ENCODE measurements at places on chromosomes 6 and 20.

GRCh38 chr6:148525453-148525852, 182.8 kb downstream of the SASH1 start:
- no peak for DNase-seq

GRCh38 chr6:129882510-129883023, 21.5 kb upstream of the TMEM244 start:
- no peak for DNase-seq

DNA sequence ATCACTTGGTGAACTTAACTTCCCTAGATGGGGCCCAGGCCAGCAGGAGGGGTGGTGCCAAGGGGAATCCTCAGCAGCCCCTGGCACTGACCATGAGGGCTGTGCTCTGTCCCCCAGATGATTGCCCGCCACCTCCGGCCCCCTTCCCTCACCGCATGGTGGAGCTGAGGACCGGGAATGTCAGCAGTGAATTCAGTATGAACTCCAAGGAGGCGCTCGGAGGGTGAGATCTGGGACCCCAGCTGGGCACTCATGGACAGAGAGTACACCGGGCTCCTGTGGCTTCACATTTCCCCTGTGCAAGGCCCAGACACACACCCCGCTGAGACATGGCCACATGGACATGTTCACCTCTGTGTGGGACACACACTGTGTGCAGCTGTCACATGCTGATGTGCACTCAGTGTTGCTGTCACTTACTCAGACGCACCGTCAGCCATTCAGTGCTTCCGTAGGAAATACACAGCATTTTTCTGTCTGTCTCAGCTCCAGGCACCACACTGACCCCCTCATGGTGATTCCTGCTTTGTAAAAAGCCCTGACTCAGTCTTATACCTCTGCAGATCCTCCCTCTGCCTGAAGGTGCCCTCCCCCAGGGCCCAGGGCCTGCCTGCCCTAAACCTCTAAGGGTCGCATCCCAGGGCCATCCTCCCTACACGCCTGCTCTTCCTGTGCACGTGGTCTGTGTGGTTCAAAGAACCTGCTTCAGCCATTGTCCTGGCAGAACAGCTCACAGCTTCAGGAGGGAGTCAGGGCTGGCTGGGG, 4.4 kb downstream of the MYLK2 start:
- DNase-seq, result no peak

DNA sequence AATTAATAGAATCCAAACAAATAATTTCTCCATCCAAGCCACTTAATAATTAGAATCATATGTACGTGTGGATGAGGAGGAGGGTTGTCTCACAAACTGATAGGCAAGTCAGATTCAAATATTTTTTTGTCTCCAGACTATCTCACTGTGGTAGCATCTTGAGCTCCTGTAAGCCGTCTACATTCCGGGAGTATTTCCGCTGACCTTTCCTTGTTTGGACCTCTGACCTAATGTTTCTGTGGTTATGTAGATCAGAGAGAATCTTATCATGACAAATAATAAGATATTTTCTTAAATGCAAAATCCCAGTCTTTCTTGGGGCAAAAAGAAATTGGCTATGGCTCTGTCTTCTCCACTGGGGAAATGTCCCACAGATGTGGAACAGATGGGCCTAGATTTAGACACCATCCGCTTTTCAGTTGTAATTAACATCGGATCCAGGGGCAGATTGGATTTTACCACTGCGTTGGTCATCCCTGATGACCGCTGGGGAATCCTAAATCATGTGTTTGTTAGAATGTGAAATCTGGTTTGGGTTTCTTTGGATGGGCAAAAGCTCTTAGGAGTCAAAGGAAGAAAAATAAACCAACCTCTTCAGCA, 197.1 kb upstream of the RIN2 start:
- no peak for DNase-seq

GRCh38 chr6:81842254-81842653, 89.8 kb upstream of the TENT5A start:
- DNase-seq, result no peak

DNA sequence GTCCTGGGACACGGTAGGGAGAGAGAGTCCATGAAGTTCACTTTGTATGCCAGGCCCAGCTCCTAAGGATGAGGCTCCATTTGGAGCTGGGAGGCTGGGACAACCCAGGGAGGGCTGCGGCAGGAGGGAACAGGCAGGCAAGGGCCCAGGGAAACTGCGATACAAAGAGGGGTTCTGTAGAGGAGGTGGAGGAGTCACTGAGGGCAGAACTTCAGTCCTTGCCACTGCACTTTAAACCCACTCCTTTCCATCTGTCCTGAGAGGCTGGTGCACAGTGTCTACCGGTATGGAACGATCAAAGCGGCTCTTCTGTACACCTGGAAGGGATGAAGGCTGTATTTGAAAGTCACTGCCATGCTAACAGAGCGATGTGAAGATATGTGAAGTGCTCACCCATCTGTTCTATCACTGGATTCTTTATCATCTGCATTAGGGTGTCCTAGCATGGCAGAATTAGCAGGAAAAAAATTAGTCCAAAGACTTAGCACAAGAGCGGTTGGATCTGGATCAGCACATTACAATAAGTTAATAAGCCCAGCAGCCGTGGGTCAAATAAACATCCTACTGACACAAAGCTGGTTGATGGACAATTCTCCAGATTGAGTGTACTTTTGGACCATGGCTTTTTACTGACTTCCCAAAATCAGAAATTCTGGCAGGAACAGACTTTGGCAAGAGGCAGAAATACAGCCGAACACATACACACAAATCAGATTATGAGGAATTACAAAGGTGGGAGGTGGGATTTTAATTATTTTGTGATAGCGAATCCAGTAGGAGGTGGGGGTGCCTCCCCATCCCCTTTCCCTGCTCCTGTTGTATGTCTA, 20.9 kb upstream of the ZFAND3 start:
- DNase-seq, result no peak

DNA sequence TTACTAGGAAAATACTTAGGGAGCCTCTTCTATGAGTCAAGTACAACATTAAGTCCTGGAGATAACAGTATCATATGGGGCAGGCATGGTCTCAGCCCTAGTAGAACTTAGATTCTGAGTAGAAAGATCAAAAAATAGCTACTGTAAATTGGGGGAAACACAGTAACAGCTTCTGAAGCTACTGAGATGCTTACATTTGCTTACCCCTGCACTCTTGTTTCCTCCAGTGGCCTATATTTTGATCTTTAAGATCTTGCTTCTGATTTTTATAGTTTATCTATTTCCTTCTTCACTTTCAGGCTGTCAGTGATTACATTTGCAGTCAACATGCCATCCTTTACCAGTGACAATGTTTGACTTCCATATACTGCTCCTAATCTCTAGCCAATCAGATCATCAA, 35.3 kb downstream of the HIVEP2 start:
- DNase-seq, result peak; percentile 45

DNA sequence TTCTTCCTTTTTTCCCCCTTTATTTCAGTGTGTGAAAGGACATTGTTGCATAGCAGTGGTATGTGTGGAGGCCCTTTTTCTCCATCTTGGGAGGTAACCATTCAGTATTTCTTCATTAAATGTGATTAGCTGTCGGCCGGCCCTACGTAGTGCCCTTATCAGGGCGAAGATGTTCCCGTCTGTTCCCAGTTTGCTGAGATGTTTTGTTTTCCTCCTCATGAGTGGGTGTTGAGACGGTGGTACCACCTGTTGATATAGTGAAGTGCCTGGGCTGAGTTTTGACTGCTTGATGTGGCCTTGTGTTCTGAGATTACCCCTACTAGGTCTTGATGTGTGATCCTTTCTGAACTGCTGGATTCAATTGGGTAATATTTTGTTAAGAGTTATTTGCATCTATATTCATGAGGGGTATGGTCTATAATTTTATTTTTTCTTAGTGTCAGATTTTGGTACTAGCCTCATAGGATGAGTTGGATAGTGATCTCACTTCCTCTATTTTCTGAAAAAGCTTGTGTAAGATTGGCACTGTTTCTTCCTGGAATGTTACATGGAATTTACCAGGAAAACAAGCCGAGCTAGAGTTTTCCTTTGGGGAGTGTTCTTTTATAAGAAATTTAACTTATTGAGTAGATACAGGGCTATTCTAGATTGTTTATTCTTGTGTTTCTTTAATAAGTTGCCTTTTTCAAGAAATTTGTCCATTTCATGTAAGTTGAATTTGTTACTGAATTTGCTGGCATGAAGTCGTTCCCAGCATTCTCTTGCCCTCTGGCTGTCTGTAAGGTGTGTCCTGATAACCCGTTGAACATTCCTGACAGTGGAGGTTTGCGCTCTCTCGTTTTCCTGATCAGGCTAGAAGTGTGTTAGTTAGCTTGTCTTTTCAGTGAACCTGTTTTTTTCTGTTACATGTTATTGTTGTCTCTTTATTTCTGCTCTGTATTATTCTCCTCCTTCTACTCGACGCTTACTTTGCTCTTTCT, 4.3 kb downstream of the MTG2 start:
- no peak for DNase-seq

DNA sequence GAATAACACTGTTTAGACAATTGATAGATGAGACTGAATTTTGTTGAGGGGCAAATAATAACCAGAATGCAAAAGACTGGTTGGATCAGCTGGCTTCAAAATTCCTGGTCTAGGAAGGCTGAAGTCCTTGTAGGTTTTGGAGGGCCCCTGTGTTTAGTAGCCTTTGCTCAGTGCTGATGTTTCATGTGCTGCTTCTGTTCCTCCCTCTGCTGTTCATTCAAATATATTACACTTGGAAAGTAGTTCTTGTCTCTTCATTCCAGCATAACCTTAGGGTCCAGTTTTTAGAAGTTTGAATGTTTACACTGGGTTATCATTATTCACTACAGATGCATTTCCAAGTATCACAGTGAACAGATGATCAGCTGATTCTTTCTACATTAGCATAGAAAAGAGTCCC, 72.5 kb downstream of the FLRT3 start:
- no peak for DNase-seq

DNA sequence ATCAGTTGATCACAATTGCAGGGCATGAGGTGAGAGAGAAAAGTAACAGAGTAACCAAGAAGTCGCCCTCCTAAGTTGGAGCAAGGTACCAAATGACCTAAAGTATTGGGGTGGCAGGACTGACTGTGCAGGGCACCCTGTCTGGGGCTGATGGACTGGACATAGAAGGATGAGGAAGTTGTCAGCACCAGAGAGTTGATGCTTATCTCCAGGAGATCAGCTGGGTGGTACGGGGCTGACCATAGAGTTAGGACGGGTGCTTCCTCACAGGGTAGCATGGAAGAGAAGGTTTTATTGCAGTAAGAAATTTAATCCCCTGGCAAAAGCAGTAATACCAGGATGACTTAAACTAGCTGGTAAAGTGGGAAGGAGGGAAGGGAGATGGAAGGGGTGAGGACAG, 66.7 kb downstream of the TMEM170B start:
- DNase-seq, result no peak

- no peak for DNase-seq
These were observed 37.7 kb upstream of the SYNJ2 start for GRCh38 chr6:157943964-157944283.

- no peak for DNase-seq
These were observed 9.0 kb upstream of the SLC2A10 start for GRCh38 chr20:46700481-46700880.

DNA sequence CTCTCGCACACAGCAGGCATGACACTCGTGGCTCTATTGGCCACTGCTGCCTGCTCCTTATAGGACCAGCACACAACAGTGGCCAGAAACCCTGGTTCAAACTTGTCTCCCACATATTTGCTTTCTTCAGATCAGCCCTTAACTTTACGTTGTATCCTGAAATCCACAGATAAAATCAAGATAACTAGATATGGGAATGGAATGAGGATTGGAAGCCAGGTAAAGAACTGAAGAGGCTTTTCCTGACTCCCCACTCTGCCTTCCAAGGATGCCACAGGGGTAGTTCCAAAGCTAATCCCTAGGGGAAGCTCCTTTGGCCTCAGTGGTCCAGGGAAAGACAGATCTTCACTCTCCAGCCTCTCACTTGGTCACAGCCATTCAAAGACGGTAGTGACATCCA, 86.5 kb downstream of the INSM1 start:
- DNase-seq, result no peak

DNA sequence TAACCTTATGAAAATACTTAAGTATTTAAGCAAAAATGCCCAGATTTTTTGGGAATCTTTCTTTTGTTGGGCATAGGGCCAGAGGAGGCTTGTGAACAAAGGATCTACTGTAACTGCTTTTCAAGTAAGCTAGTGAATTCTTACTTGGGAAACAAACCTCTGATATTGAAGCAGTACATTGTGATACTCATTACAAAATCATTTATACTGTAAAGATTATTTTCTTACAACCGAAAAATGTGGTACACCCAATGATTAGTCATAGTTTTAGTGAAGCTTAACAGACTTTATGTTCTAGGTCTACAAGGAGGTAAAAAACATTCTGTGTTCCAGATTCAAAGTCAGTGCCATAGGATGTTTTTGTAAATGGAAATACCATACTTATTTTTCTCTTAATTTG, 272.9 kb upstream of the KCNQ5 start:
- no peak for DNase-seq

DNA sequence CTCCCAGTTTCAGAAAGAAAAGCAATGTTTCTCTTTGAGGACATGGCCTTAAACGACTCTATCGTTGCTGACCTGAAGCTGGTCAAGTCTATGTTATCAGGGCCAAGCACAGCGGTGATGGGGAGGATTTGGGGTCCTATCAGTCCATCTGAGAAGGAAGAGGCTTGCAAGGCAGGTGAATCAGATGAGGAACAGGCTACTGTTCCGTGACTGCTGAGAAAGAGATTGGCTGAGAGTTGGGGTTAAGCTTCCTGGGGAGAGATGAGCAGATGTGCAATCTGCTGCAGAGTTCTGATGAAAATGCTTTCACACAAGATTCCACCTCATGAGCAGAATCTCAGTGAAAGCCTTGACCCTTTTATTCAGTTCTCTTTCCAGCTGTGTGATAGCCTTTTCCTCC, 168.3 kb upstream of the STMND1 start:
- DNase-seq, result no peak

GRCh38 chr20:53750827-53751619, 157.4 kb upstream of the ZNF217 start:
- DNase-seq, result peak; percentile 46

DNA sequence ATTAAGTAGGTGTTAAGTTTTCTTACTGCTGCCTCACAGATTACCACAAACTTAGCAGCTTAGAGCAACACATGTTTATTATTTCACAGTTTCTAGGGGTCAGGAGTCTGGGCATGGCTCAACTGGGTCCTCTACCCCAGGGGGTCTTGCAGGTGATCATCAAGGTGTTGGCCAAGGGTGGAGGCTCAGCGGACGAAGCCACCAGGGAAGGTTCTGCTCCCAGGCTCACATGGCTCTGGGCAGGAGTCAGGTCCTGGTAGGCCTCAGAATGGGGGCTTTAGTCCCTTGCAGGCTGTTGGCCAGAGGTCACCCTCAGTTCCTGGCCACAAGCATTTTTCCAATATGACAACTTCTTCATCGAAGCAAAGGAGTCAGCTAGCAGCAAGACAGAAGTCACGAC, 362.5 kb downstream of the PREX1 start:
- DNase-seq, result no peak
